ENCODE measurements at places on chromosomes 5 and 9.

DNA sequence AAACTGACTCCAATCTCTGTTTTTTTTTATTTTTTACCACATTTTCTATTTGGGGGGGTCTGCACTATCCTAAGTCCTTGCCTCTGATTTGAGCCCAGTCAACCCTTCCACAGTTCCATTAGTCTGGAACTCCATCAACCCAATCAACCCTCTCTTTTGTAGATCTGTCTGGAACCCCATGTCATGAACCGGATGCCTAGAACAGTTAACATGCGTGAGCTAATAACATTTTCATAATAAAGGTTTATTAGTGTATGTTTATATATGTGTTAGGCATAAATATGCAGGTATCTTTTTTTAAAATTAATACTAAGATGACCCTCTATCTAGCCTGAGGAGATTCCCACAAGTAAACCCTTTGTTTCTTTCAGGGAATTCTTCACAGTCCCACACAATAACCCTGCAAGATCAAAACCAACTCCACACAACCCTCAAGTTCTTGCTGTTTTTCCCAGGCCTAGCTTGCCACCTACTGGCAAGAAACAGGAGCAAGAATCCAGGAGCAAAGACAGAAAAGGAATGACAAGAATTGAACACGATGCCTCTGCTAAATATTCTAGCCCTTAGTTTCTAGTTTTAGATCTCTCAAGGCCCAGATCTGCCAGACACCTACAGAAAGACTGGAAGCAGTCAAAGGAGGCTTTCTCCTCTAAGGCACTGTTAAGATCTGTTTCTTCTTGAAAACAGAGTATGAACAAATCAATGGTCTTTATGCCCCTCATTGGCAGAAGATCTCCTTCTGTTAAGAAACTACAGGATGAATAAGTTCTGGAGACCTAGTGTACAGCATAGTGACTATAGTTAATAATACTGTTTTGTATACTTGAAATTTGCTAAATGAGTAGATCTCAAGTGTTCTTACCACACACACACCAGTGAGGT, 100.4 kb downstream of the TRIM36 start:
- no peaks in the 10 kb centered on the region for H3K4me1 ChIP-seq
- no peak overlapping the region for H3K27ac ChIP-seq
- H3K36me3 ChIP-seq = no peaks in the 10 kb centered on the region
- peak; percentile 64 for DNase-seq

GRCh38 chr5:116359592-116359991, 215.0 kb downstream of the SEMA6A start:
- H3K4me1 ChIP-seq = peaks cover 4% of the 10 kb centered on the region
- peak overlapping the region; percentile 47 for H3K4me3 ChIP-seq
- no peak overlapping the region for H3K27ac ChIP-seq
- peaks cover 14% of the 10 kb centered on the region for H3K27me3 ChIP-seq
- H3K36me3 ChIP-seq = no peaks in the 10 kb centered on the region

GRCh38 chr5:68443091-68443490, 227.5 kb downstream of the PIK3R1 start:
- H3K36me3 ChIP-seq = no peaks in the 10 kb centered on the region
- DNase-seq = no peak
- H3K27ac ChIP-seq = no peak overlapping the region
- H3K27me3 ChIP-seq = no peaks in the 10 kb centered on the region
- H3K4me3 ChIP-seq = no peak overlapping the region

GRCh38 chr9:112462855-112463254, 23.8 kb upstream of the KIAA1958 start:
- H3K27ac ChIP-seq = no peak overlapping the region
- H3K27me3 ChIP-seq = no peaks in the 10 kb centered on the region
- no peak overlapping the region for H3K4me3 ChIP-seq
- peaks cover 4% of the 10 kb centered on the region for H3K36me3 ChIP-seq
- no peak for DNase-seq

DNA sequence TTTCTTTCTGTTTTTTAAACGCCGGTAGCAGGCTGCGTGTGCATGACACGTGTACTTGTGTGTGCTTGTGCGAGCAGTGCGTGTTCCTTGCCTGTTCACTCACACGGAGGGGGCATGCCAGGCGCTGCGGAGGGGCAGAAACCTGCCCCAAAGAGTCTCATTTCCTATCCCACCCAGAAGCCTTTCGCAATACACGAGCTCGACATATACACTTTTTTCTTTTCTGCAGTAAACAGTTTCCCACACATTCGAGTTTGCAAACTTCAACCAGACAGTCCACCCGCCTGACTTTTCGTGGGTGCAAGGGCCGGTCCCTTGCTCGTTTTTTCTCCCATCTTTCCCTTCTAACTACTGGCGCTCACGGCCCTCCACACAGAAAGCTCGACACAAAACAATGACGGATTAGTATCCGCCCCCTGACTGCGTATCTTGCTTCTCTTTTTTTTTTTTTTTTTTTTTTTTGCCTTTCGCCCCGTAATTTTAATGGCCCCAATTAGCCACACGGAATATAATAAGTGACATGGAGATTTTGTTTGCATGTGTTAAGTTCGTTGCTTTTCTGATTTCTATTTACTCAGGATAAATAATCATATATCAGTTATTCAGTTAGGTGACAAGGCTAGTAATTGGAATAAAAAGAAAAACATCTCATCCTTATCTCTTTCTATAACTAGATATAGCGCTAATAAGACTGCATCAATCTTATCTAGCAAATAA, 5.3 kb upstream of the OTP start:
- no peak overlapping the region for H3K4me3 ChIP-seq
- peak; percentile 8 for DNase-seq
- H3K4me1 ChIP-seq = peaks cover 20% of the 10 kb centered on the region
- no peak overlapping the region for H3K27ac ChIP-seq
- H3K27me3 ChIP-seq = peaks cover 97% of the 10 kb centered on the region
- H3K36me3 ChIP-seq = no peaks in the 10 kb centered on the region
